Midbrain (tissue), 1 donor: ENCODE measurements at places on chromosomes 12 and 14.

DNA sequence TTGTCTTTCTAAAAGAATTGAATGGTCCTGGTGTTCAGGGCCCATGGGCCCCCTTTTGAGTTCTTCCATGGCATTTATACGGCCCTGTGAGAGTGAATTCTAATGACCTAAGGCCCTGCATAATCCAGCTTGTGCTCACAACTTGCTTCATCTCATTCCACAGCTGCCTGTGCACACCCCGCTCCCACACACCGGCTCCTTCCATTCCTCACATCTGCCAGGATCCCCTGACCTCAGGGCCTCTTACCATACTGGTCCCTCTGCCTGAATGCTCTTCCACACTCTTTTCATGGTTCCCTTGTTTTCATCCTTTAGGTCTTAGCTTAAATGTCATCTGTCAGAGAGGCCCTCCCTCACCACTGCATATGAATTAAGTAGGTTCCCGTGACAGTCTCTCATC, 49.5 kb upstream of the EGLN3 start:
- no peak for DNase-seq

GRCh38 chr12:29970501-29970900, 186.8 kb upstream of the TMTC1 start:
- no peak for DNase-seq

GRCh38 chr14:61632807-61633206, 62.5 kb upstream of the HIF1A start:
- no peak for DNase-seq

DNA sequence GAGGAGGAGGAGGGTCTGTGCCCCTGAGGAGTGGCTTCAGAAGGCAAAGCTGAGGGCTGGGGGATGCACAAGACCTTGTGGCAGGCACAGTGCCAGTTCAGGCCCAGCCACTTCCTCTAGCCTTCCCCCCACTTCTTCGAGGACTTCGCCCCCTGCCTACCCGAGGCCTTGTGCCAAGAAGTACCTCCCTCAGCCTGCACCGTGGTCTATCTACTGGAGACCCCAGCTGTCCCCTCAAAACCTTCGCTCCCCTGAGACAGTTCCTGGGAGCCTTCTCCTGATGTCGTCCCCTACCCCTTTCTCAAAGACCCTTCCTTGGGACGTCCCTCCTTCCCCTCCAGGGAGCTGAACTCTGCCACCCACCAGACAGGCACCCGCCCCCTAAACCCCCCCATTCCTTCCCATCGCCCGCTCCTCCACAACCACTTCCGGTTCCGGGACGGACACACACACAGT, 604 bp downstream of the ZNF384 start:
- peak; percentile 86 for DNase-seq

GRCh38 chr12:70049596-70050360, 193.5 kb upstream of the CNOT2 start:
- no peak for DNase-seq

DNA sequence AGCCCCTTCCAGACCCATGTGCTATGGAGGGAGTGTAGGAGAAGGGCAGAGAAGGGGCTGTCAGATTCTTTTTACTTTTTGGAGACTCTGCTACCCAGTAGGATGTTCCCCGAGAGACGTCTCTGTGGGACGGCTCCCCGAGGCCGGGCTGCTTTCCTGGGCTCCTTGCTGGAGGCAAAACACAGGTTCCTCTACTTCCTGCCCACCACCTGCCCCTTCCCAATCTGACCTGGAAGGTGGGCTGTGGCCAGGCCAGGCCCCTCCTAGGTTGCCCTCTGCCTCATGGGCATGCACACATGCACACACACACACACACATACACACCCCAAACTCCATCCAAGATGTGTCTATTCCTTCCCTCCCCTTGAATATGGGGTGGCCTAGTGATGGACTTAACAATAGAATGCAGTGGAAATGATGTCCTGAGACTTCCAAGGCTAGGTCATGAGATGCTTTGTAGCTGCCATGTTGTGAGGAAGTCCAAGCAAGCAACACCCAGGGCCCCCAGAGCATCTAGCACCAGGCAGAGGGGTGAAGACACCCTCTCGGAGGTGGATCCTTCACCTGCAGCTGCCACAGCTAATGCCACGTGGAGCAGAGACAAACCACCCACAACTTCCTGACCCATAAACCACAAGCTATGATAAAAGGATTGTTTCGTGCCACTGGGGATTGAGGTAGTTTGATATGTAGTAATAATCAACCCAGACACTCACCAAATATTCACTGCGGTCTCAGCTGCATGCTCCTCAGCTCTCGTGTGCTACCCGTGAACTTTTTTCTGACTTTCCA, 1.6 kb upstream of the ASB2 start:
- DNase-seq = no peak

- DNase-seq = no peak
Observed at GRCh38 chr12:91240386-91241095, 57.9 kb upstream of the DCN start.

GRCh38 chr14:23404331-23404900, 3.7 kb downstream of the MYH6 start:
- DNase-seq = no peak
